ENCODE measurements at places on chromosomes 6 and 20.

GRCh38 chr6:106908386-106908840 is 66.1 kb downstream of the CD24 start:
- no peak for DNase-seq

- DNase-seq, result no peak
Measured at GRCh38 chr6:37680668-37681067, 17.0 kb downstream of the MDGA1 start.

DNA sequence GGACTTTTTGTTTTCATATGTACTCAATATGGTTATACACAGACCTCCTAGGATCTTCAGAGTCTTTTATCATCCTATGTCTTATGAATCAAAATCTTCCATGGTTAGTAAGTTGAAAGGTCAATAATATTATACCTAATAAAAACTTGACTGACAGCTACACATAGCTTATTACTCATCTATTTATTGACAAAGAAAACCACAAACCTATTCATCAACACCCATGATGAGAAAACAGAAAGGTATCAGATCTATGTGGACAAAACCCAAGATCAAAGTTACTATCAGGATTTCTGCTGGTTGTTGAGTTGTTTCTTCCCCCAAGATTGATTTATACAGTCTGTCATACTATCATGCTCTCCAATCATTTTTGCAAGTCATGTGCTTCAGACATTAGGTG is 460.1 kb upstream of the MANEA start:
- no peak for DNase-seq

DNA sequence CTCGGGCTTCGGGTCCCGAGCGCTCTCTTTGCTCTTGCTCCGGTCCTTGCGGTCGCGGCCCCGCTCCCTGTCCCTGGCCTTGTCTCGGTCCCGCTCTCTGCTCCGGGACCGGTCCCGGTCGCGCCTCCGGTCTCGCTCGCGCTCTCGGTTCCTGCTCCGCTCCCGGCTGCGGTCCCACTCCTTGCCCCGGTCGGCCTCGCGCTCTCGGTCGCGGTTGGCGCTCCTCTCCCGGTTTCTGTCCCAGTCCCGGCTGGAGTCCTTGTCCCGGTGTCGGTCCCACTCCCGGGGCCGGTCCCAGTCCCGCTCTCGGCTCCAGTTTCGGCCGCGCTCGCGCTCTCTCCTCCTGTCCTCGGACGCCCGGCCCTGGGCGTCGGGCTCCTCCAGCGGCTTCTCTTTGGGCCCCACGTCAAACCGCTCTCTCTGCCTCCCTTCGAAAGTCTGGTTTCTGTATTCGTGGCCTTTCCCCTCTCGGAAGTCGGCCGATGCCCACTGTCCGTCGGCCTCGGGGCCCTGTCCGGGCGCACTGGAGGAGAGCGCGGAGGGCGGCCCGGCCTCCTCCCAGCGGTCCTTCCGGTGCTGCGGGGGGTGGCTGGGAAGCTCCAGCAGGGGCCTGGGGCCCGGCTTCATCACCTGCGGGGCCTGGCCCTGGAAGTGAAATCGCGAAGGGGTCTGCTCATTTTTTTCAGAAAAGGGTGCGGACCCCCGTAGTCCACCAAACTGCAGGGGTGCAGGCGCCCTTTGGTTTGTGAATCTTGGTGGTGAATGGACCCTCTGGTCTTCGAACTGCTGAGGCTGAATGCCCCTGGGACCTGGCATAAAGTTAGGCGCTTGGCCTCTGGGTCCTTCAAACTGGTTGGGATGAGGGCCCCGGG is 17.9 kb upstream of the TCFL5 start:
- DNase-seq, result no peak

DNA sequence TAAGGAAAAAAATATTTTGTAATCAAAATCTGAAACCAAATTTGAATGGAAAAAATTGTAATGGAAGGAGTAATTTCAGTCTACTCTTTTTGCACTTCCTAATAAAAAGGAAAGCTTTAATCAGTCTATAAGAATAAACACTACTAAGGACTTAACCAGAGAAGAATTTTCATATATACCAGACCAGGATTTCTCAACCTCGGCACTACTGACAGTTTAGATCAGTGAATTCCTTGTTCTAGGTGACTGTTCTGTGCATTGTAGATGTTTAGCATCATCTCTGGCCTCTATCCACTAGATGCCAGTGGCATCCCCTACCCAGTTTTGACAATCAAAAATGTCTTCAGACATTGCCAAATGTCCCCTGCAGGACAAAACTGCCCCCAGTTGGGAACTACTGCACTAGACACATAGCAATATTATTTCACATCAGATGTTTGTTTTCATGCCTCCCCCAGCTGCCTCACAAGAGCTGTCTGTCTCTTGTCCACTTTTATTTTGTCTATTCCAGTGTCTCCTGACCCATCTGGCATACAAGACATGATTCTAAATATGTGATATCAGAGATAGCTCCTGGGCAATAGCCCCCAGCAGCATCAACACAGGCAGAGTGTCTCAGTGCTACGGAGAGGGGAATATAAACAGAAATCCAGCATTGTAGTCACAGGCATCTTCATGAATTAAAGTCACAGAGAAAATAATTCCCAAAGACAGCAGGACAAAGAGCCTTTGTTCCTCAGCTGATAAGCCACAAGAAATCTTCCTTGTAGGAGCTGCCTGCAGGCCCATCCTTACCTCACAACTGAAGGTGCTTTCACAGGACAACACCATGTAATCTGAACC is 27.0 kb downstream of the DNAAF9 start:
- DNase-seq, result no peak

- DNase-seq, result no peak
Measured at GRCh38 chr6:106165885-106166485, 79.8 kb downstream of the PRDM1 start.

- DNase-seq, result no peak
Measured at GRCh38 chr6:44989391-44989790, 338.7 kb upstream of the RUNX2 start.

DNA sequence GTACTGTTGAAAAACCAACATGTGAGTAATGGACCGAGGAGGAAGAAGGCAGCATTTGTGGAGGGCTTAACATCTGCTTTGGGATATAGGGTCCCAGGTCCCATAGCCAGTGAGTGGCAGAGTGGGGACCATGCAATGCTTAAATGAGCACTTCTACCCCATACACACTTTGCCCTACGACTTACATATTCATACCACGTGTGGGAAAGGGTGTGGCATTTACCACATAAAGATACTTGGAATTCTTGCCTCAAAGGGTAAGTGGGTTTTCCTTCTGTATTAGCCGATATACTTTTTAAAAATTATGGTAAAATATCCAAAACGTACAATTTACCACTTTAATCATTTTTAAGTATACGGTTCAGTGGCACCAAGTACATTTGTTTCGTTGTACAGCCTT is 199.3 kb downstream of the BACH2 start:
- DNase-seq, result no peak

DNA sequence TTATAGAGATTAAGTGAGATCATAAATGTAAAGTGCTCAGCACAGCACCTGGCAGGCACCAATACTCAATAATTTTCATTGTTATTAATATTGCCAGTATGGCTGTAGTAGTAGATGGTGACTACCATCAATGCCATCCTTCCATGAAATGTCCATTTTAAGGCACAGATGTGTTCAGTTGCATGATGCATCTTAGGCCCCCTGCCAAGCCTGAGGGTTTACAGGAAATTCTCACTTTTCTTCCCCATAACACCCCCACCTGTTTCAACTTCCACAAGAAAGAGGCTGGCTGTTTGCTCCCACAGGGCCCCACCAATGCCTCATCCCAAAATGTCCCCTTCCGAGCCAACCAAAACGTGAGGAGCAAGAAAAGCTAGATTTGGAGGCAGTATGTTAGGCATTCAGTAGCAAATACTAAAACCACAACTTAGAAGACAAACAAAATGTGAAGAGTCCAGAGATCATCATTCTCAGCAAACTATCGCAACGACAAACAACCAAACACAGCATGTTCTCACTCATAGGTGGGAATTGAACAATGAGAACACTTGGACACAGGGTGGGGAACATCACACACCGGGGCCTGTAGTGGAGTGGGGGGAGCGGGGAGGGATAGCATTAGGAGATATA is 110.6 kb upstream of the NHSL1 start:
- DNase-seq, result no peak

- no peak for DNase-seq
Measured at GRCh38 chr6:157513619-157514485, 132.9 kb downstream of the ZDHHC14 start.

GRCh38 chr6:169857343-169858292 is 106.2 kb downstream of the ERMARD start:
- DNase-seq, result no peak

GRCh38 chr6:92433911-92434310 is 985.4 kb downstream of the EPHA7 start:
- no peak for DNase-seq

GRCh38 chr20:40414843-40415615 is 274.0 kb downstream of the MAFB start:
- DNase-seq, result no peak

DNA sequence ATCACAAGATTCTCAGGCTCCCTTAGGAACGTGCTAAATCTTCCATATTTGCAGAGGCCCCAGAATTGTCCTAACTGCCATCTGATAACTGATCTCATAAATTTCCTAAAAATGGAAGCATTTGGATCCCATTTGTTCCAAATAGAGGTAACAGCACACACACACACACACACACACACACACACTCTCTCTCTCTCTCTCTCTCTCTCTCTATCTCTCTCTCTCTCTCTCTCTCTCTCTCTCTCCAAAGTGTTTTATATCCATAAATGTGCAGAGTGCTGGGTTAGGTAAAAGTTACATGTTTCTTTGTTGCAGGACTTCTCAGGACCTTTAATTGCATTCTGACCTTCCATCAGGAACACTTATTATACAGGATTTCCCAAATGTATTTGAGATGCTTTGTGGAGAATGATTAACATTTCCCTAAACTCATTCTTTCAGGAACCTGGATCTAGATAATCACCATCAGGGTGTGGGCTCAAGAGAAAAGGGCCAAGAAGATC is 8.5 kb upstream of the STK38 start:
- DNase-seq, result no peak

DNA sequence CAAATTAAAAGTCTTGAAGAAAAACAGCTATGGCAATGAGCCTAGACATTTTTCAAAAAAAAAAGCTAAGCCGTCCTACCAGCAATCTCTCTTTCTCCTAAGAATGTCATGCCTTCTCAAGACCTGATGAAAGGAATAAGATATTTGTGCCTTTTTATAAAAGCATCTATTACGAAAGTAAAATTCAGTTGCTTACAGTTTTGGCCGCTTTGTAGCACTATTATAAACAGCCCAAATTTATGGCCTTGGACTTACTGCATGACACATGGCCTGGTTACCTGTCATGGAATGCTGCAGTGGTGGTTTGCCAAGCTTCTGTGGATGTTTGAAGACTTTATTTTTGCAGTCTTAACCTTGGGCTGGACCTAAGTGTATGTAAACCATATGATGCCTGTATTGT is 22.2 kb upstream of the VAPB start:
- no peak for DNase-seq

DNA sequence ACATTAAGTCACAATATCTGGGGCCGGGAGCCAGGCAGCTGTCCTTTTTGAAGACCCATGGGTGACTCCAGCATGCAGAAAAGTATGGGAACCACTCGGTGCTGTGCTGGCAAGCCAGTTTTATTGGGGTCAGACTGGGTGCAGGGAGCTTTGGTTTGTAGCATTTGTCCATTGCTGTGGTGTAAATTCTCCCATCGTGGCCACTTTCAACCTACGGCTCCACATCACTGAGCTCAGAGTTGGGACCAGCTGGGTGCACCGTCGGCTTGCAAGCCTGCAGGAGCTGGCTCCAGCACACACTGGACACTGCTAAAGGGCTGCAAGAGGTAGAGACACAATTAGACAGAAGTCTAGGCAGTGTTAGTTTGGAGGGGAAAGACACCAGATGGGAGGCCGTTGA is 66.9 kb downstream of the SYNJ2 start:
- no peak for DNase-seq

GRCh38 chr6:82268301-82268846 is 20.8 kb upstream of the IBTK start:
- DNase-seq, result no peak

- no peak for DNase-seq
Measured at GRCh38 chr6:10487668-10488327, 33.4 kb upstream of the GCNT2 start.

- DNase-seq, result no peak
Measured at GRCh38 chr6:46517202-46517601, 26.0 kb upstream of the RCAN2 start.

GRCh38 chr6:106318851-106319250 is 6.7 kb downstream of the ATG5 start:
- no peak for DNase-seq

DNA sequence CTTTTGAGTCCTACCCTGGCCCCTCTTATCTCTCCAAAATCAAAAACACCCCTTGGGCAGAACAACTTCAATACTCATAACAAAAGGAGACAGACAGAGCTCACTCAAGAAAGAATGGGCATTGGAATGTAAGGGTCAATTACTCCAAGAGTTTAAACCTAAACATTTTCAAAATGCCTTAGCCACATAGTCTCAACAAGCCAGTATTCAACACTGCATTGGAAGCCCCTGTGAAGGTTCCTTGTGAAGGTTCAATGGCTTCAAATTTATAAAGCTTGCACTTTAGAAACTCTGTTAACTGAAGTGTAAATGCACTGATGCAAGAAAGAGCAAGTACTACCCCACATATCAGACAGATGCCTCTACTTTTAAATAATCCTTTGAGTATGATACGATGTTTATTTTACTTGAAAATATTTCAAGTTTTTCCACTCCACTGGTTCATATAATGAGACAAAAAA is 139.1 kb upstream of the LAMP5 start:
- DNase-seq, result no peak
